Stimulated activated CD8-positive, alpha-beta memory T cell treated with anti-CD3 and anti-CD28 coated beads, Interleukin-15, amount 100 ng/mL, for 48 hours (primary cell): ENCODE measurements at places on chromosomes 7 and 10.

- DNase-seq, result no peak
These were observed 177.0 kb upstream of the AKR1E2 start for GRCh38 chr10:4648999-4649398.

DNA sequence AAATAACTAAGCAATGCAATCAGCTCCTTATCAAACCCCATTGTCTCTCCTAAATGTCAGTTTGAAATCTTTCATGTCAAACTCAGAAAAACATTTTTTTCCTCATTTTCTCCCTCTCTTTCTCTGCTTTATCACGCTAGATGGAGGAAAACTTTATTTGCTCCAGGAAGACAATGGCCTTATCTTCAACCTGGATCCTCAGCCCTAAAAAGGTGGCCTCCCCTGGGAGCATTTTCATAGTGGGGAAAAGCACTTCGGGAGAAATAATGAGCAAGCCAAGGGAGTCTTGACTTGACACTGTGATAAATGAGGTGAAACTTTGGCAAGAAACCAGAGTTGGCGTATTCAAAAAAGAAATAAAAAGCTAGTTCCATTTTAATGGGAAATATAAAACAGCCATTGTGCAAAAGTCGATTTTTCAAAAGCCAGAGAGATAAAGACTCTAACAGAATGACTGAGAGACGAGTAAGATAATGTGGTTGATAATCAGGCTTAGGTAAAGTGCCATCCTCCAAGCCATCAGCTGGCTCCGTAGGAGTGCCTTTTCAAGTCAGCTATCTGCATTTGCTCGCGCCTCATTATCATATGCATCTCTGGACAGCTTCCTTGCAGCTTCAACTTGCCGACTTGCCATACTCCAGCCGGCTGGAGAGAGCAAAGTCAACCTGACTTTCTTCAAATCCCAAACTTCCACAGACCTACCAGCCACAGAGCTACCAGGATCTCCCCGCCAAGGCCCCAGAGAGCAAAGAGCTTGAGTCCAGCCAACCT lies 19.9 kb downstream of the HABP2 start:
- DNase-seq, result no peak

DNA sequence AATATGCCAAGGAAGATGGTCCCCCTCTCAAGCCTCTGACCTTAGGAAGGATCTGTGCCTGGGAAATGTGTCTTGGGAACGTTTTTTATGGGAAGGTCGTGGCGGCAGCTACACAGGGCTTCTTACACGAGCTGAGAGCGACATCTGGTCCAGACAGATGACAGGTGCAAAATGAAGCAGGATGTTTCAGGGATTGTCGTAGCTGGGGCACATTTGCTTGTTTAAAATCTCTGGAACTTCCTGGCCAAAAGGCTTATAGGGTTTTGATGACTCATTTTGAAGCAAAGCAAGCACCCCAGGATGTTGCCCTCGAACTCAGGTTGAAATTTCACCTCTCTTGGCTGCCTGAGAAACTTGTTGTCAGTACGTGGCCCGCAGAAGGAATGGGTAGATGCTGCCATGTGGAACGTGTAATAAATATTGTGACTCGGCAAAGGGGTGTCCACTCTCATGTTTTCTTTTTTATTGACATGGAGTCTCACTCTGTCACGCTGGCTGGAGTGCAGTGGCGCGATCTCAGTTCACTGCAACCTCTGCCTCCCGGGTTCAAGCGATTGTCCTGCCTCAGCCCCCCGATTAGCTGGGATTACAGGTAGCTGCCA lies 117.5 kb downstream of the CAMK1D start:
- no peak for DNase-seq

DNA sequence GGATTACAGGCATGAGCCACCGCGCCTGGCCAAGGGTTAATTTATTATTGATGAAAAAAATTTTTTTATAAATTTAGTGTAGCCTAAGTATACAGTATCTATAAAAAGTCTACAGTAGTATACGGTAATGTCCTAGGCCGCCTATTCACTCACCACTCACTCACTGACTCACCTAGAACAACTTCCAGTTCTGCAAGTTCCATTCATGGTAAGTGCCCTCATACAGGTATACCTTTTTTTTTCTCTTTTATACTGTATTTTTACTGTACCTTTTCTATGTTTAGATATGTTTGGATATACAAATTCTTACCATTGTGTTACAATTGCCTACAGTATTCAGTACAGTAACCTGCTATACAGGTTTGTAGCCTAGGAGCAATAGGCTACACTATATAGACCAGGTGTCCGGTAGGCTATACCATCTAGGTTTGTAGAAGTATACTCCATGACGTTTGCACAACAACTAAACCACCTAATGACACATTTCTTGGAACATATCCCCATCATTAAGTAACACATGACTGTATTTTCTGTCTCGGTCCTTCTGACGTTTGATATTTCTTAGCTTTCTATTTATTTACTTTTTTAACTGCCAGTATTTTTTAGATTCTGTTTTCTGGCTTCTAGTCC lies 23.4 kb downstream of the IRF5 start:
- DNase-seq, result no peak

- no peak for DNase-seq
These were observed 5.8 kb downstream of the CALHM3 start for GRCh38 chr10:103473261-103473671.

- no peak for DNase-seq
These were observed 20.8 kb upstream of the VOPP1 start for GRCh38 chr7:55593172-55593514.
